Smooth muscle cell of the coronary artery (primary cell): ENCODE measurements at places on chromosomes 12 and 14. TPM values are rescaled to one million over a fixed set of nuclear protein-coding genes. Genes with fewer than 3 reads are reported as not detected.

The RASSF9 gene
- 1.1 and 1.2 TPM in 2 replicates for total RNA-seq

The SLC17A8 gene
- not detected in 2 replicates for total RNA-seq

The FBXO21 gene
- 138 and 217 TPM in 2 replicates for total RNA-seq

The LRP1-AS gene
- not detected in 2 replicates for total RNA-seq

The GON7 gene
- 11.6 and 11.7 TPM in 2 replicates for total RNA-seq

The LMNTD1 gene
- 0.23 TPM in 1 of 2 replicates, not detected in the other for total RNA-seq
